CD4-positive, alpha-beta memory T cell (primary cell): ENCODE measurements at places on chromosomes 4 and X. TPM values are rescaled to one million over a fixed set of nuclear protein-coding genes. Genes with fewer than 3 reads are reported as not detected.

Gene PRRG3
- not detected for total RNA-seq

Gene FAM184B
- total RNA-seq: not detected

Gene GRSF1
- 54.3 TPM for total RNA-seq

Gene ASMT
- total RNA-seq: not detected

DNA sequence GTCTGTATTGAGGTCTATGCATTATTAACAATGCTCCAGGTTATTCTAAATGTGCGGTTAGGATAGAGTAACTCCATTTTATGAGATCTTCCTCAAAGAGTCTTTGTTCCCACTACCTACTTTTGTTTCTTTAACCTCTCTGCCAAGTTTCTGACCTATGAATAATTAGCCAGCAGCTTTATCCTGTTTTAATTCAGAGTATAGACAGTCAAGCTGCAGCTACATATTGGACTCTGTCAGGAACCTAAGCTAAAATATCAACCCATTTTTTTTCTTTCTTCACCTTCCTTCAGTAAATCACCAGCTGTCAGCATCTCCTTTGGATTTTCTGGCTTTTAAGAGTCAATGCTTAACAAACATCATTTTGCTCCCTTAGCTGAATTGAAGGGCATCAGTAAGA lies 72.3 kb downstream of the TMEM47 start:
- H3K36me3 ChIP-seq: no peaks in the 10 kb centered on the region
- no peak for DNase-seq
- no peaks in the 10 kb centered on the region for H3K4me1 ChIP-seq
- H3K4me3 ChIP-seq: no peak overlapping the region
- H3K27me3 ChIP-seq: no peaks in the 10 kb centered on the region
- H3K27ac ChIP-seq: no peak overlapping the region

Gene TSPAN6
- total RNA-seq: 1.2 TPM

DNA sequence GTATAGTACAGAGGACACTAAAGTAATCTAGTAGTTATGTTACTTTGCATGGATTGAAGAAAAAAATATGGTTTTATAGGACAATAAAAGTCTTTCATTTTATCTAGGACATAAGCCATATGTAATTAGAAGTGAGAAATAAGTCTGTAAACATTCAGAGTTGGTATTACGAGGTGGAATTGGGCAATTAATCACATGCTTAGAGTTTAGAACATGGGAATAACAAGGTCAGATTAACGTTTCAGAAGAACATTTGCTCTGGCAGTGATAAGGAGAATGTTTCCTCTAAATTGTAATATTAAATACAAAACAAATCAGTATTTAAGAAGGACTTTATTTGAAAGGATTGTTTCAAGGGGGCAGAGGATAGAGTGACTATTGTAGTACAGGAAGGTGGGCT lies 15.6 kb upstream of the SULT1E1 start:
- no peak overlapping the region for H3K27ac ChIP-seq

- H3K27me3 ChIP-seq: no peaks in the 10 kb centered on the region
- H3K27ac ChIP-seq: no peak overlapping the region
- no peak for DNase-seq
These were observed 38.6 kb upstream of the TMEM184C start for GRCh38 chr4:147578593-147578992.

DNA sequence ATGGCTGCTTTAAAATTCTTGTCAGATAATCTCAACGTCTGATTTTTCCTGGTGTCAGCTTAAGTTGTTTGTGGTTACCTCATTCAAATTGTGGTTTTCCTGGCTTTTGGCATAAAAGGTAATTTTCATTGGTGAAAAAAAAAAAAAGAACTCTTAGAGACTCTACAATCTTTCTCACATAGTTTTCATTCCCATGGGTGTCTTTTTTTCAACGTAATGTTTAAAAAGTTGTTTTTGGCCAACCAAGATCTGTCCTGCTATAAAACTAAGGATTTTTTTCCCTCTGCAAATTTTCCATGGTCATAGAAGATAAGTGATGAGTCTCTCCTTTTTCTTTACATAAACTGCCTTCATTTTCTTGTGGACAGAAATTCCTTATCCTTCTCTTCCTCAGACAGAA lies 28.9 kb upstream of the RPS6KA6 start:
- H3K27me3 ChIP-seq: no peaks in the 10 kb centered on the region
- no peak for DNase-seq
- no peak overlapping the region for H3K4me3 ChIP-seq
- no peaks in the 10 kb centered on the region for H3K4me1 ChIP-seq

- peak; percentile 69 for DNase-seq
- H3K36me3 ChIP-seq: no peaks in the 10 kb centered on the region
- H3K27me3 ChIP-seq: no peaks in the 10 kb centered on the region
- H3K4me3 ChIP-seq: peak overlapping the region; percentile 52
- peaks cover 10% of the 10 kb centered on the region for H3K4me1 ChIP-seq
These were observed 895 bp downstream of the USP51 start for GRCh38 chrX:55488593-55489313.

- no peak overlapping the region for H3K4me3 ChIP-seq
- no peaks in the 10 kb centered on the region for H3K27me3 ChIP-seq
- no peak overlapping the region for H3K27ac ChIP-seq
- peaks cover 5% of the 10 kb centered on the region for H3K36me3 ChIP-seq
These were observed 57.0 kb upstream of the TBC1D14 start for GRCh38 chr4:6852582-6852981.

- H3K4me1 ChIP-seq: no peaks in the 10 kb centered on the region
- H3K36me3 ChIP-seq: no peaks in the 10 kb centered on the region
- no peak for DNase-seq
- H3K27ac ChIP-seq: no peak overlapping the region
- no peaks in the 10 kb centered on the region for H3K27me3 ChIP-seq
- H3K4me3 ChIP-seq: no peak overlapping the region
These were observed 1431.6 kb upstream of the TENM3 start for GRCh38 chr4:180811556-180811955.

DNA sequence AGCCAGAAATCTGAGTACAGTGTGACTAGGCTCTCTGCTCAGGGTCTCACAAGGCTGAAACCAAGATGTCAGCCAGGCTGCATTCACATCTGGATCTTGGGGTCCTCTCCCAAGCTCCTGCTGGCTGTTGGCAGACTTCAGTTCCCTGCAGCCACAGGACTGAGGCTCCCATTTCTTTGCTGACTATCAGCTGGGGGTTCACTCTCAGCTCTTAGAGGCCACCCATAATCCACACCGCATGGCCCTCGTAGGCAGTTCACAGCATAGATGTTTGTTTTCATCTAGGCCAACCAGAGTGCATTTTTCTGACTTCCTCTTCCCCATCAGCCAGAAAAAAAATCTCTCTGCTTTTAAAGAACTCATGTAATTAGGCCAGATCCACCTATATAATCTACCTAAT lies 8.2 kb upstream of the WDR44 start:
- no peaks in the 10 kb centered on the region for H3K4me1 ChIP-seq
- no peaks in the 10 kb centered on the region for H3K27me3 ChIP-seq
- DNase-seq: no peak
- H3K4me3 ChIP-seq: no peak overlapping the region

- no peak overlapping the region for H3K4me3 ChIP-seq
- peaks cover 93% of the 10 kb centered on the region for H3K4me1 ChIP-seq
- peak overlapping the region; percentile 60 for H3K27ac ChIP-seq
- no peak for DNase-seq
- H3K27me3 ChIP-seq: no peaks in the 10 kb centered on the region
- H3K36me3 ChIP-seq: no peaks in the 10 kb centered on the region
These were observed 29.6 kb downstream of the DOCK11 start for GRCh38 chrX:118525174-118525730.
